T-helper 17 cell (primary cell): ENCODE measurements at places on chromosomes 1 and 21.

GRCh38 chr21:41711416-41712007, 55.3 kb downstream of the RIPK4 start:
- DNase-seq = no peak

GRCh38 chr1:10625076-10625475, 150.3 kb downstream of the PEX14 start:
- DNase-seq = no peak

- DNase-seq = no peak
Measured at GRCh38 chr1:16153999-16154673, 1.7 kb downstream of the EPHA2 start.

- DNase-seq = no peak
Measured at GRCh38 chr1:178020968-178021640, 51.2 kb upstream of the SEC16B start.

DNA sequence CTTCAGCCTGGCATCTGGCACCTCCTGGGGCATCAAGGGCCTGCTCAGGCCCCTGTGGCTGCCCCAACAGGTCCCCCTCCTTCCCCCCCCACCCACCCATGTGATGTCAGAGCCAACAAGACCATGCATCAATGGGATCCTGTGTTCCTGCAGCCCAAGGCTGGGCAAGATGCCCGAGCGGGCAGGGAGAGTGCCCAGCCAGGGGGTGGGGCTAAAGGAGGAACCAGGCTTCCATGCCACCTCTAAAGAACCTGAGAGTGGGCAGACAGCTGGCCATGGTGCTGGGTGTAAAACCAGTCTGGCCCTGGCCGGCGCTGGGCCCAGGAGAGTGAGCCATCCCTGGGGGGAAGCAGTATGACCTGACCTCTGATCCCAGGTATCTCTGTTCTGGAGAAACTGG, 7.6 kb downstream of the COL16A1 start:
- no peak for DNase-seq

- no peak for DNase-seq
Measured at GRCh38 chr1:180184041-180184440, 29.4 kb downstream of the QSOX1 start.

DNA sequence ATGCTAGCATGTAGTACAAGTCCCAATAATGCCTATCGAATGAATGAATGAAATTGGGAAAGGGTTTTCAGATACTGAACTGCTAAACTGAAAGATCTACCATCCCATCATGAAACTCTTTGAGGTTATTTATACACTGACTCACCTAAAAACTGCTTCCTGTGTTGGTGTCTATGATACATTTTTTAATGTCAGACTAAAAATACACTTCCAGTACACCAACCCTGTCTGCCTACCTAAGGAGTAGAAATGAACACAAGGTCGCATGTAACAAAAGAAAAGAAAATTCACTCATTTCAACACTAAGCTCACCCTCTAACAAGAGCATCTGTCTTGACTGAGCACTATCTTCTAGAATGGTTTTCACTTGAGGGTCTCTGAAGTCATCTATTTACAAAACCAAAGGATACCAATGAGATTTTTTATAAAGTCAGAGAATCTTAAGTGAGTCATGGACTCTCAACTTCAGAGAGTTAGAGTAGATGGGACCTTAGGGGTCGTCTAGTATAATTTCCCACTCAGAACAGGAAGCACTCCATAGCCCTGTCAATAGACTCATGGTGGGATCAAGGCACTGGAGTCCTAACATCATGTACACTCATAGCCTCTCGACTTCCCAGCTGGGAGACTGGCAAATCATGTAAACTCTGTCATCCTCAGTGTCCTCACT, 53.4 kb downstream of the WLS start:
- DNase-seq = no peak

DNA sequence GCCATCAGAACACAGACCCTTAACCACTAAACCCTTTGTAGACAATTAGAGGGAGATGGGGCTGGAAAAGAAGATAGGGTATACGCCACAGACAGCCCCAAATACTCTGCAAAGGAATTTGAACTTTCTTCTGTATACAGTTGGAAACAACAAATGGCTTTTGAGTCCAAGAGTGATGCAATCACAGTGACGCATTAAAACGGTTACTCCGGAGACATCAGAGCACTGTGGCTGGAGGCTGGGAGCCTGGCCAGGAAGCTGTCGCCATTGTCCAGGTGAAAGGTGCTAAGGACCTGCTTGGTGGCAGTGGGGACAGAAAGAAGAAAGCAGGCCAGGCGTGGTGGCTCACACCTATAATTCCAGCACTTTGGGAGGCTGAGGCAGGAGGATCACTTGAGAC, 4.2 kb downstream of the FLAD1 start:
- no peak for DNase-seq

DNA sequence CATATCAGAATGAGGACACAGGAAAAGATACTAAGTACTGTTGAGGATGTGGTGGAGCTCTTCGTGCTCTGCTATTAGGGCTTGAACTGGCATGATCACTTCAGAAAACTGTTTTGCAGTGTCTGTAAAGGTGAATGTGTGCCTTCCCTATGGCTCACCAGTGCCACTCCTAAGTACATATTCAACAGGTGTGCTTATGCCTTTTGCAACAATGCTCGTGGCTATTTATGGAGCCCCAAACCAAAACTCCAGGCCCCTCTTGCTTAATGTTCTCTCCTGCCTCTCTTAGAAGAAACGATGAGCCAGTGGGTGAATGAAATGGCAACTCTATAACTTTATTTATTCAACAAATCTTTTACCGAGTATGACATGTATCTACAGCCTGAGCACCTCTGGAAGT, 70.2 kb downstream of the TAS1R2 start:
- no peak for DNase-seq

- no peak for DNase-seq
Measured at GRCh38 chr1:109654519-109654918, 1.4 kb upstream of the GSTM4 start.

- no peak for DNase-seq
Measured at GRCh38 chr1:98294127-98294526, 367.4 kb upstream of the SNX7 start.

- no peak for DNase-seq
Measured at GRCh38 chr1:182996816-182997215, 26.4 kb upstream of the LAMC1 start.

- no peak for DNase-seq
Measured at GRCh38 chr1:73803380-73803779, 394.6 kb downstream of the LRRIQ3 start.

GRCh38 chr1:226657895-226658545, 81.1 kb downstream of the ITPKB start:
- no peak for DNase-seq

- DNase-seq = no peak
Measured at GRCh38 chr1:89808441-89809117, 12.3 kb upstream of the LRRC8D start.

- DNase-seq = no peak
Measured at GRCh38 chr1:170590921-170591705, 59.1 kb downstream of the GORAB start.

- DNase-seq = no peak
Measured at GRCh38 chr1:166197141-166197540, 30.3 kb upstream of the FAM78B start.

DNA sequence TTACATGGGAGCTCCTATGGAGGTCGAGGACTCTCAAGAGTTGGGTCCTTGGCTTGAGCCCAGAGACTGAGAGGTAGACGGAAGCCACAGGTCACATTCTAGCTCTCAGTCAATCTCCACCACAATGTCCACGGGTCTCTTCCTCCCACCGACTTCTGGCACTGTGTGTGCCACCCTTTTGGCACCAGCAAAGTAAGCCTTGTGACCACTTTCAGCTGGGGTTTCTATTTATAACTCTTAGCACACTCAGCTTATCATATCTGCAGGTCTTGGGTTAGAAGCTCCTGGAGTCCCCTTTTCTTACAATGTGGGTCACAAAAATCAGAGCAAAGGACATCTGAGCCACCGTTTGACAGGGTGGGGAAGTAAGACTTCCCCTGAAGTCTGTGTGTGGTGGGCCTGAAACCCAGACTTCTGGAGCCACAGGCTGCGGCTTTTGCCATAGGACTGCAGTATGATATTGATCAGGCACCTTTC, 28.3 kb downstream of the NCMAP start:
- DNase-seq = no peak

DNA sequence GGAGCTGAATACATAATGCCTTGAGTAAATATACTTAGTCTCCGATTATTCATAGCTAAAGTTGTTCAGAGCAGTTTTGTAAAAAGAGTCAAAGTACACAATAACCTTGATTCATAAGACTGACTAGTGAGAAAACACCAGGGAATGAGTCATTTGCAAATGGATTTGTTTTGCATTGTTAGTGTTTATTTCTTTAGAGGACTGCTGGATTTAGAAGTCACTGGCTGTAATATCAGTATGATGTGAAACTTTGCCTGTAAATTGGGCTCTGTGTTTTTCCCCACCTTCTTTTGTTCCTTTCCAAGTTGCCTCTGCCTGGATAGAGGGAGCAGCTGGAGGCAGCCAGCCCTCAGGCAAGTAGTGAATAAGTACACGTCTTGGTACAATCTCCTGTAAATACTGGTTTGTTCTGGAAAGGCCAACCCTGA, 474.7 kb downstream of the NUF2 start:
- DNase-seq = no peak
